Esophagus mucosa (tissue), 1 donor: ENCODE measurements at places on chromosomes 3 and 15.

DNA sequence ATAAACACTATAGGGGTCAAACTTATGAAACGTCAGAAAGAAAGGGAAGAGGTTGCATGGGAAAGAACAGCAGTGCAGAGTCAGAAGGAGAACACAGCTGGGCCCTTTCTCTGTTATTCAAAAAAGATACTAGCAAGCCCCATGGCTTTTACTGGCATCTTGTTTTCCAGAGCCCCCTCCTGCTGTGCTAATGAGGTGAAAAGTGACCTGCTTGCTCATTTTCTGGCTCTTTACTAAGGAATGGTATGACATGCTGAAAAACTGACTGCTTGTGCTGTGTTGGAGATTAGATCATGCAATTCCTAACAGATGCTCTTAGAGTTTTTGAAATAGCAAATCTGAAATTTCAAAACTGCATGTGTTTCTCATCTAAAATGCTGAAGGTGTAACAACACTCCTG lies 541.6 kb upstream of the ALCAM start:
- no peak for ATAC-seq

- no peak for ATAC-seq
Measured at GRCh38 chr3:156416846-156417558, 137.9 kb downstream of the SSR3 start.

DNA sequence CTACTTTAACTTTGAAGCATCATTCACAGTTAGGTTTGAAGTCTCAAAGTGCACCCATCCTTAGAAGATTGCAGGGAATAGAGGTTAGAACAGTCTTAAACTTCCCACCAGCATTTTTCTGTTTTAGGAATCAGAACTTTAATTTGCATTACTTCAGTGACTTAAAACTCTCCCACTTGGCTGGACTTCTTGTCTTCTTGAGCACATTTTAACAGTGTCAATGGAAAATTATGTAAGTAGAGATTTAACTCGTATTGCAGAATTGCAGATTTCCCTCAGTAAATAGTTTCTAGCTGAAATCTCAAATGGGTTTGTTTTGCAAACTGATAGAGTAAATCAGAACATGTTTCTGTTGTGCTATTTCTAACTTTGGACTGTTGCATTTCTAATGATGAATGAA lies 369.6 kb downstream of the OTOL1 start:
- no peak for ATAC-seq

DNA sequence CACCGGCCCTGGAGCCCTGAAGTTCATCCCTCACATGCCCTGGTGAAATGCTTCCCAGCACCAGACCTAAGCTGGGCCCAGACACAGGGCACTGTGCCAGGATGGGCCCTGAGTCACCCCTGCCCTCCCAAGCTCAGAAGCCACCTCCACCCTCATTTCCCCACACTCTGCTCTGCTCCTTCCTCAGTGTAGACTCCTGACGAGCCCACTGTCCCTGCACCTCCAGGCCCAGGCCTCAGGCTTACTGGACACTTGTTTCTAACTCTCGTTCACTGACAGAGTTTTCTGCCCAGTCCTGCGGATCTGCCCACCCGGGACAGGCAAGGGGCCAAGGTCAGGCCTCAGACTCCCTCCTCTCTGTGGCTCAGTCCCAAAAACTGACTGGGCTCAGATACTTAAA lies 112.6 kb upstream of the RNF7 start:
- peak; percentile 17 for ATAC-seq

DNA sequence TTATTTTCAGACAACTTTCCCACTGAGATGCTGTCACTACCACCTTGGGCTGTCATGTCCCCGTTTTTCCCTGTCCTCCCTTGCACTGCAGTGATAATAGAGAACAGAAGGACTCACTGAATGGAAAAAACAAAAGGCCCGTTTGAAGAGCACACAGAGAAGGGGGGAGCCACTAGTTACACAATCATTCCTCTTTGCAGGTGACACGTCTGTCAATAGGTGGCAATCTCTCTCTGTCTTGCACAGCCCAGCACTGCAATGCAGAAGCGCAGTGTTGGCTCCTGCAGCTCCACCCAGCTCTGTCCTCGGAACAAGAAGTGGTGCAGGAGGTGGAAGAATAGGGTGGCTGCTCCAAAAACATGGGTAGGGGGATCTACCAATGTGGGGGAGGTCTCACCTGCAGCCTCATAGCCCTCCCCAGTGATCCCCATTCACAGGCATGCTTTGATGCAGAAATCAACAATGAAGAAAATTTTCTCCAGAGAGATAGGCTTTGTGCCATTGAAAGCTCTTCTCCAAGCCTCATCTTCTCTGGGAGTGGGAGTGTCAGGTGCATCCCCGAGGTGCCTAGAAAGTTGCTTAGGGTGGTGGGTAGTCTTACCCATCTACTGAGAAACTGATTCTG lies 31.8 kb downstream of the FSTL1 start:
- peak; percentile 74 for ATAC-seq

DNA sequence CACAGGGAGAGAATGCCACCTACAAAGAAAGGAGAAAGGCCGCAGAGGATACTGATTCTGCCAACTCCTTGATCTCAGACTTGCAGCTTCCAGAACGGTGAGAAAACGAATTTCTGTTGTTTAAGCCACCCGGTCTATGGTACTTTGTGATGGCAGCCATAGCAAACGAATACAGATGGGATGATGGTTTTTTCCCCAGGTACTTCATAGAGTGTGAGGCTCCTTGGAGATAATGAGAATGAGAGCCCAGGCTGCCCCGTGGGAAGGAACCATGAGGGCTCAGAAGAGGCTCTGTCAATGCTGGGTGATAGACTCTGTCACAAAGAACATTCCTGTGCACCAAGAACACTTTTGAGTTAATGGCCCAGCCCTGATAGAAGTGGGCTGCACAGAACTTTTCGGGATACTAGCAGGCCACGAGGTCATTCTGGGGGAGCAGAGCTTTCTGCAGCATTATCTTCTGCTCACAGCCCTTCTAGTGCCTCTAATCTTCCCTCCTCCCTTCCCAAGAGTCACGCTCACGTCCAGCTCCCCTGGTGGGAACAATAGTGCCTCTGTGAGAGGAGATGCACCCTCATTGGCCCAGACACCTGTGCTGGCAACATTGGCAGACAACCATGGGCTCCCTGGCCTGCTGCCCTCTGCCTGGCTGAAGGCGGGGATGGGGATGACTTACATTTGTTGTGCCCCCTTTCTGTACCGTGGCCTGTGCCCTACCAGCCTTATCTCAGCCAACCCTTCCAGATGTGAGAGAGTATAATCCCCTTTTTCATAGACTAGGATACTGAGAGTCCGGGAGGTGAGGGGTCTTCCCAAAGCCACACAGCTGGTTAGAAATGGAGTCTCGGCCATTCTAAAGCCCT lies 5.2 kb upstream of the RLBP1 start:
- ATAC-seq, result no peak

DNA sequence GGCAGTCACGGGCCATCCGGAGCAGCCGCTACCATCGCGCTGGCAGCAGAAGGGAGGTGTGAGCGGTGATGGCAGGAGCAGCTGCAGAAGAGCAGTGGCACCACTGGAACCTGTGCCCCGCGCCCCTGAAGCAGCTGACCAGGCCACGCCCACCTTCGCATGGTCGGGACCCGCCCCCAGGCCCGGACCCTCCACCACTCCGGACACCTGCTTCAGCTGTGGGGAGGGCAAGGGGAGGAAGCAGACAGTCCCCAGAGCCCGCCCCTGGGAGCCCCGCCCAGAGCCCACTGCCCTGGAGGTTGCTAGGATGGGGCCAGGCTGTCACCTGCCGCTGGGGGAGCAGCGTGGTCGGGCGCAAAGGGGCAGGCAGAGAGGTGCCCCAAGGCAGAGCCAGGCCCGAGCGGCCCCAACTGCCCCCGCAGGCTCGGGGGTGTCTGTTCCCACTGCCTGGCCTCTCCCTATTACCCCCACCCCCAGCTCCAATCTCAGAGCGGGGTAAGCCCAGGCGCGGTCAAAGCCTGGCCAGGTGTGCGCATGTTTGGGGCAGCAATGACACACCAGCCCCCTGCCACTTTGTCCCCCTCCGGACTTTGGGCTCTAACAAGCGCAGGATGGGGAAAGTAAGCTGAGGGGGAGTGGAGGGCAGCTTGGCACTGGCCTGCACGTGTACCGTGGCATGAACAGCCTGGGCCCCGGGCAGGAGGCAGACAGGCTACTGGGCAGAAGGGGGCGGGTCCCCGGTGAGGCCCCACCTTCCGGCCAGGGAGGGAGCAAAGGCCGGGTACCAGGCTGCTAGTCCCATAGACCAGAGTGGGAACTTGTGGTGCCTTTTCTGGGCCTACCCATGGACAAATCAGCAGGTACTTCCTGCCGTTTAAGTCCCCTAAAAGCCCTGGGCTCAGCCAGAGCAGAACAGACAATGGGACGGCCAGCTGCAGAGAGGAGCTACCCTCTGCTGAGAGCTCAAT lies 8.7 kb downstream of the SPCS1 start:
- peak; percentile 44 for ATAC-seq

GRCh38 chr3:59380146-59380545 lies 330.3 kb upstream of the CFAP20DC start:
- peak; percentile 25 for ATAC-seq
